MV-4-11 (cell line): ENCODE measurements at places on chromosomes 16 and 17.
A peak's percentile ranks its signal among the peaks of the same experiment; 100 is the strongest.

GRCh38 chr16:19044769-19045168, 22.6 kb upstream of the COQ7 start:
- DNase-seq = no peak

DNA sequence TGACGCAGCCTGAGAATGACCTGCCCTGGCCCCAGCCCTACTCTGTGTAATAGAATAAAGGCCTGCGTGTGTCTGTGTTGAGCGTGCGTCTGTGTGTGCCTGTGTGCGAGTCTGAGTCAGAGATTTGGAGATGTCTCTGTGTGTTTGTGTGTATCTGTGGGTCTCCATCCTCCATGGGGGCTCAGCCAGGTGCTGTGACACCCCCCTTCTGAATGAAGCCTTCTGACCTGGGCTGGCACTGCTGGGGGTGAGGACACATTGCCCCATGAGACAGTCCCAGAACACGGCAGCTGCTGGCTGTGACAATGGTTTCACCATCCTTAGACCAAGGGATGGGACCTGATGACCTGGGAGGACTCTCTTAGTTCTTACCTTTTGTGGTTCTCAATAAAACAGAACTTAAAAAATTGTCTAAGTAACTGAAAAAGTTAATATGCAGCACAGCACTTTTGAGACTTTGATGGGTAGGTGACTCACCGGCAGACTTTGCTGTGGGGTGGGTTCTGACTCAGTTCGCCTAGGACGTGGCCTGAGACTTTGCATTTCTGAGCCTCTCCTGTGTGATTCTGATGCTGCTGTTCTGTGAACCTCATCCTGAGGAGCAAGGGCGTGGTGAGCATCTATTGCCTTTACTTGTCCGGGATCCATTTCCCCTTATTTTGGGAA, 5.7 kb downstream of the LAT start:
- no peak for DNase-seq

- peak; percentile 25 for DNase-seq
Measured at GRCh38 chr17:66915204-66915611, 49.3 kb upstream of the CACNG4 start.

DNA sequence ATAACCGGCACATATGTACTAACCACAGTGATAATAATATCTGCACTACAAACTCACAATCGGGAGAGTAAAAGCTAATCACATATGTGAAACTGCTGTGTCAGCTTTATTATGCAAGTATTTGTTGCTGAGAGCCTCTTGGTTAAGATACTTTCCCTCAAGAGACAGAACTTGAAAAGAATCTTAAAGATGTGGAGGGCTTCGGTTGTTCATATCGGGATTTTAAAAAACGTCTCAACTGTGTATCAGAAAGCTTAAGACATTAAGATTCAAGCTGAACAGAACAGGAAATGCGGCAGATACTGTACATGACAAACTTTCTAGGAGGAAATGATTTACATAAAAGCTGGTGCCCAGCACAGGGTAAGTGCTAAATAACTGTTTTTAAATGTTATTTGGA, 27.5 kb upstream of the HLF start:
- peak; percentile 3 for DNase-seq

GRCh38 chr16:2710711-2711231, 9.3 kb downstream of the PRSS27 start:
- DNase-seq = no peak

DNA sequence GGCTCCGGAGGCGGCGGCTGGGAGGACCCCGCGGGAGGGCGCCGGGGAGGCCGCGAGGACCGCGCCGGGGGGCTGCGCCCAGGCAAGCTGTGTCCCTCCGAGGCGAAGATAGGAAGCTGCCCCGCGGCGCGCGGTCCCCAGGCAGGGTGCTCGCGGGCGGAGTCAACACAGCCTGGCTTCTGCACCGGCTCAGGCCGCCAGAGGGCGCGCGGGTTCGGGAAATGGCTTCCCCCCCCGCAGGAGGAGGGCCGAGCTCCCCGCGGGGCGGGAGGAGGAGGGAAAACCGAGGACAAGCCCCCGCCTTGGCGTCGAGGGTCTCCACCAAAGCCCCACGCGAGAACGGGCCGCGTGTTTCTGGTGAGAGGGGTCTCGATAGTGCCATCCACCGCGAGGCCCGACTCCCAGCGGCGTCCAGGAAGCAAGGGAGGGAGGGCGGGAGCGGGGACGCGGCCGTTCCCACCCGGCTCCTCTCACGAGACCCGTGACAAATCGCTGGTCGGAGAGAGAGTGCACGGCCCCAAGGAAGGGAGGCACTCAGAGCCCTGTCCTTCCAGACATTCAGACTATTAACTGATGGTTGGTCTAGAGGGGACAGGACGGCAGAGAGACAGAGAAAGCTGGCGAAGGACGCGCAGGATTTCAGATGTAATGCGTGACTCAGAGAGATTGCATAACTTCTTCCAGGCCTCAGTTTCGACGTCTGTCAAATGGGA, 64.4 kb upstream of the DNAJA2 start:
- DNase-seq = peak; percentile 66

- no peak for DNase-seq
Measured at GRCh38 chr16:65105171-65105570, 16.7 kb downstream of the CDH11 start.

- DNase-seq = no peak
Measured at GRCh38 chr17:21289902-21290571, 5.5 kb downstream of the MAP2K3 start.

- DNase-seq = no peak
Measured at GRCh38 chr17:37274461-37274860, 101.3 kb upstream of the C17orf78 start.

GRCh38 chr17:78172249-78173051, 4.1 kb downstream of the SYNGR2 start:
- peak; percentile 45 for DNase-seq

DNA sequence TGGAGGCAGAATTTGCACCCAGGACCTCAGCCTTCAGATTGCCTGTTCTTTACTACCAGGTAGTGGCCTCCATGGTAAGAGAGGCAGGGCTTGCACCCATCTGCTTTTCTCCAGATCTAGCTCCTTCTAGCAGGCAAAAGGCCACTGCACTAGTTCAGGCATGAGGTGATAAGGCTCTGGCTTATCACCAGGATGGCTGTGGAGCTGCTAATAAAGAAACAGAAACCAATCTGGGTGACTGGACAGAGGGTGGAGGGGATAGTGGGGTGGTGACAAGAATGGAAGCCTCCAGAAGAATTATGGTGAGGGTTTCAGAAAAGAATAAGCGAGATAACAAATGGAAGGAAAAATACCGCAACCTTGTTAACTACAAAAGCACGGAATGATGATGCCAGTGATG, 15.5 kb upstream of the SUPT4H1 start:
- no peak for DNase-seq

GRCh38 chr16:24041834-24042631, 206.2 kb downstream of the PRKCB start:
- peak; percentile 69 for DNase-seq

DNA sequence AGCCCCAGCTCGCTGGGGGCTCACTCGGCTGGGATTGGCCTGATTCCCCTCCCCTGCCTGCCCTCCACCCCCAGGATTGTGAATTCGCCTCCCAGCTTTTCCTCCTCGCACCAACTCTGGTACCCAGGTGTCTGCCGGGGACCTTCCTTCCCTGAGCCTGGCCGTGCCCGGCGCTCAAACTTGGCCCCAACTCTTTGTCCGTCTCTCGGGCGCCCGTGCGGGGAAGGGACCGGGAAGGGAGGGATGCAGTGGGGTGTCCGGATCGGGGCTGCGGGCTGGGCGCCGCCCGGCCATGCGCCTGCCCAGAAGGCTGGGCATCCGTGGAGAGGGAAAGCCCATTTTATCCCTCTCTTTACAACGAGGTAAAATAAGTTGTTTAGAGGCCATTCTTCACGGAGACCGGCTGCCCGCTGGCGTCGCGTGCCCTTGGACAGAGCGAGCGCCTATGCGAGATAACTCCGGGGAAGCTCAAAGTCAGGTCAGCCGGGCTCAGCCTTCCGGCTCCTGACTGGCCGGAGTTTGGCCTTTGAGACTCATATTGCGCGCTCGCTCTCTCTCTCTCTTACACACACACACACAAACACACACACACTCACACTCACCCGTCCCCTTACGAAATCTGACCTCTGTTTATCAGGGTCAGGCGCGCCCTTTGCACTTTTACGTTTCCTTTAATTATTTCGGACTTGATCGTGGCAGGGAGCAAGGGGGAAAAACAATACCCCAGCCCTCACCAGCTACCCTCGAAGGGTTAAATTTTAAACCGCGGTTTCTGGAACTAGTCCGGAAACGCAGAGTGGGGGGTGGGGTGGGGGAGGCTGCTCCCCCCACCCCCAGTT, 774 bp upstream of the MAF start:
- no peak for DNase-seq

DNA sequence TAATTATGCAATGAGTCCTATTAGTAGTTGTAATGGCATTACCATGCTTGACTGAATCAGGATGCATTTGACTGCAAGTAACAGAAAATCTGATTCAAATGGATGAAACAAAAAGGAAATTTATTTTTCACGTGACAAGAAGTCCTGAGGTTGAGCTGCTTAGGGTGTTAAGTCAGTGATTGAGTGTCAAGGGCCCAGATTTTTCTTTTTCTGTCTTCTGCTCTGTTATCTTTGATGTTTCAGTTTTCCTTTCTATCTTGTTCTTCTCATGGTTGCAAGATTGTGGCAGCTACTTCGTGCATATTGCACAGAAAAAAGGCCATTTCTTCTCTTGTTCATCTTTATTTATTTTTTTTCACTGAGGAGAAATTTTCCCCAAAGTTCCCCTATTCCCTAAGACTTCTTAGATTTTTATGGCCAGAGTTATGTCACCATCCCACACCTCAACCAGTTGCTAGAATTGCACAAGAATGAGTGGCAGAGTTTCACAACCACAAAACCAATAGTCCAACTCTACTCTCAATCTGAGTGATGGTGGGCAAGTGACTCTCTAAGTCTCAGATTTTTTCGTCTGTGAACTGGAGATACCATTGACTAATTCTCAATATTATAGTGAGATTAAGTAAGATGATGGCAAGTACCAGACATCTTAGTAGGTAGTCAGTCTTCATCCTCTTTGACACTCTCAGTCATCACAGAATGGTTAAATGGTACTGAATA, 15.7 kb upstream of the GPR139 start:
- peak; percentile 1 for DNase-seq

GRCh38 chr16:64397042-64397441, 724.8 kb downstream of the CDH11 start:
- DNase-seq = no peak

DNA sequence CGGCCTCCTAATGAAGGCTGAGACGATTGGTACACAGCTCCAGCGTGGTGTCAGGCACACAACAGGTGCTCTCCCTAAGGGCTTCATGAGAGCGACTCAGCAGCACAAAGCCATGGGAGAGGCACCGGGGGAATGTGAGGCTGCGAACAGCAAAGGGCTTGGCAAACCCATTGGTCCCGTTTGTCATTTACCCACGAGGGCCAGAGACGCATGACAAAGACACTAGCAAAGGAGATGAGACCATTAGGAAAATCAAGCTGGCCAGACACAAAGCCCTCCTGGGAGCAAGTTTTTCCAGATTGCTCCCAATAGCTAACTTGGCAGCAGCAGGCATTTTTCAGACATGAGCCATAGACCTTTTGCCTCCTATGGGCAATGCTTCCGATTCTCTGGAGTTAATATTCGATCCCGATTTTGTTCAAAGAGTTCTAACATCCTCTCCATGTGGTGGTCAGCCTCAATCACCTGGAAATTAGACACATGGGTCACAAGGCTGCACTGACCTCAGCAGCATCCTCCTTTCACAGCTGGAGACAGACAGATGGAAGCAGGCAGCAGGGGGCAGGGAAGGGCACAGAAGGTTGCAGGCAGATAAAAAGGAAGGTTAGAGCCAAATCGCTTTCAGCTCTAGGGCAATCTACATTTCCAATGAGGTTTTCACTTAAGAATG, 38.2 kb downstream of the TK2 start:
- DNase-seq = no peak

GRCh38 chr17:32755045-32755805, 121.7 kb downstream of the MYO1D start:
- DNase-seq = peak; percentile 65

GRCh38 chr16:72715267-72715666, 332.7 kb downstream of the ZFHX3 start:
- DNase-seq = no peak

GRCh38 chr17:61399131-61400065, at the start of gene TBX2:
Gene TBX2, plus strand, starts transcription at chr17:61399843. Its CDS starts 334 bp downstream, at chr17:61400177.
- no peak for DNase-seq

GRCh38 chr16:12802048-12802447, 1.6 kb downstream of the CPPED1 start:
- DNase-seq = no peak

GRCh38 chr17:39174920-39175694, 9.1 kb upstream of the ARL5C start:
- peak; percentile 71 for DNase-seq

GRCh38 chr17:42240201-42240600, 36.0 kb downstream of the STAT5B start:
- DNase-seq = no peak

- DNase-seq = no peak
Measured at GRCh38 chr16:74474416-74474815, 53.1 kb upstream of the CLEC18B start.

DNA sequence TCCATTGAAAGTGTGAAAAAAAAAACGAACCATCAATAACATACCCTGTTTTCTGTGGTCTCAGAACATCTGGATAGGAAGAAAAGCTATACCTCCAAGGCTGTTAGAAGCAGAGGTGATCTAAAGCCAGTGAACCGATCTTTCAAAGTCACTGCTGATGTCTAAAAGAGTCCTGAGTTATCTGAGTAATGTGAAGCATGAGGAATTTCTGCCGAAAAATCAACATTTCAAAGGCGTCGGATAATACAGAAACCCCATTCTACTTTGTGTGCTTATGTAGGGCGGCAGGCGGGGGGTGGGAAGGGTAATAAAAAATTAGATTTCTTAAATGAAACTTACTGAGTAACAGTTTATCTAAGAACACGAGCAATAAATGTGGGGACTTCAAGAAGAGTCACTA, 3.9 kb downstream of the XYLT1 start:
- no peak for DNase-seq

GRCh38 chr16:89297910-89298545, 80.5 kb downstream of the ZNF778 start:
- DNase-seq = no peak

GRCh38 chr16:3873482-3874173, 6.9 kb downstream of the CREBBP start:
- no peak for DNase-seq

- no peak for DNase-seq
Measured at GRCh38 chr16:22661161-22661647, 150.5 kb downstream of the NPIPB5 start.

DNA sequence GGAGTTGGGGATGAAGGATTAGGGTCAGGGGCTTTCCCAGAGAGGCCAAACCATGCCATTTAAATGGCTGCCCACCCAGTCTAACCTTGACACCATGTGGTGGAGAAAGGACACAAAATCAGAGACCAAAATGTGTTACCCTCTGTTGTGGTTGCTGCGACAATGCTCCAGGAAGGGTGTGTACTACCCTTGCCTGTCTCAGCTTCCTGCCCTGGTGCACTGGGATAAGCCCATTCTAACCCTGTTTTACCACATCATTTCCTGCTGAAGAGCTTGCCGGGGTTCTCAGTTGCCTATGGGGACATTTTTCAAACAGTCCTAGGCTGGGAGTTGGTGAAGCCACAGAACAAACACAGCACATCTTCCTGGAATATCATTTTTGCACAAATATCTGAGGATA, 4.9 kb downstream of the OR4D1 start:
- peak; percentile 27 for DNase-seq
